ENCODE measurements at places on chromosomes 3 and 15.

- no peak for DNase-seq
Observed at GRCh38 chr15:85795337-85796305, 896 bp upstream of the KLHL25 start.

- DNase-seq, result no peak
Observed at GRCh38 chr3:76726034-76726433, 313.9 kb upstream of the ROBO2 start.

- no peak for DNase-seq
Observed at GRCh38 chr3:53123510-53123909, 6.7 kb downstream of the RFT1 start.

GRCh38 chr3:141201122-141201521, 30.5 kb upstream of the PXYLP1 start:
- no peak for DNase-seq

- no peak for DNase-seq
Observed at GRCh38 chr15:29040370-29040751, 154.6 kb downstream of the APBA2 start.
